Colonic mucosa (tissue), 4 donors: ENCODE measurements at places on chromosomes 12 and 14. TPM values are rescaled to one million over a fixed set of nuclear protein-coding genes. Genes with fewer than 3 reads are reported as not detected.

MYH7 gene
- total RNA-seq: 1.2 TPM

- H3K27ac ChIP-seq: no peak overlapping the region
- H3K36me3 ChIP-seq: peaks cover 4% of the 10 kb centered on the region
- peaks cover 11% of the 10 kb centered on the region for H3K4me1 ChIP-seq
- no peak overlapping the region for H3K4me3 ChIP-seq
- H3K27me3 ChIP-seq: no peaks in the 10 kb centered on the region
These were observed 2.4 kb upstream of the CALCOCO1 start for GRCh38 chr12:53729644-53730043.

ADCY6 gene
- 121 TPM for total RNA-seq

KLHDC1 gene
- 0.94 TPM for total RNA-seq

- H3K27me3 ChIP-seq: no peaks in the 10 kb centered on the region
- DNase-seq: no peak
- no peaks in the 10 kb centered on the region for H3K36me3 ChIP-seq
- no peaks in the 10 kb centered on the region for H3K4me1 ChIP-seq
- H3K4me3 ChIP-seq: no peak overlapping the region
These were observed 30.7 kb upstream of the SLC17A8 start for GRCh38 chr12:100326208-100326607.

DNA sequence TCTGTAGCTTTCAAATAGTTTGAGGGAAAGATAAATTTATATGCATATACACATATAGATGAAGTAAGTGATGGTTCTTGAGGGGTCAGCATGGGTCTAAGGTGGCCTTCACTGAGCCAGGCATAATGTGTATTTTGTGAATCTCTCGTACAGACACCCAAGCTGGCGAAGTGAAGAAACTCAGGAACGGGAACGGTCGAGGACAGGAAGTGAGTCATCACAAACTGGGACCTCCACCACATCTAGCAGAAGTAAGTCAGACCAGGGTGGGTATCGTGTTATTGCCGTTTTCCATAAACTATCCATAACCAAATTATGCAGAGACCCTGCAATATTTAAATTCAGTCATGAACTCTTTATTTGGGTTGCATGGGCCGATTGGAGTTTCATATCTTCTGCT lies 15.4 kb upstream of the TNS2 start:
- H3K27ac ChIP-seq: no peak overlapping the region
- H3K27me3 ChIP-seq: no peaks in the 10 kb centered on the region
- peaks cover 40% of the 10 kb centered on the region for H3K36me3 ChIP-seq
- no peak for DNase-seq
- H3K4me3 ChIP-seq: no peak overlapping the region

SLC5A8 gene
- 0.30 TPM for total RNA-seq

DNA sequence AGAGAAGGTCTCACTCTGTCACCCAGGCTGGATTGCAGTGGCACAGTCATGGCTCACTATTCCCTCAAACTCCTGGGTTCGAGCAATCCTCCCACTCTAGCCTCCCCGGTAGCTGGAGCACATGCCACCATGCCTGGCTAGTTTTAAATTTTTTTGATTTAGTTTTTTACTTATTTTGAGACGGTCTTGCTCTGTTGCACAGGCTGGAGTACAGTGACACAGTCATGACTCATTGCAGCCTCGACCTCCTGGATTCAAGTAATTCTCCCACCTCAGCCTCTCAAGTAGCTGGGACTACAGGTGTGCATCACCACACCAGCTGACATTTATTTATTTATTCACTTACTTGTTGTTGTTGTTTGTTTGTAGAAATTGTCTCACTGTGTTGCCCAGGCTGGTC lies 22.2 kb upstream of the DIP2B start:
- H3K27me3 ChIP-seq: no peaks in the 10 kb centered on the region
- H3K27ac ChIP-seq: no peak overlapping the region
- H3K4me3 ChIP-seq: no peak overlapping the region

- H3K36me3 ChIP-seq: no peaks in the 10 kb centered on the region
- no peak for DNase-seq
- no peaks in the 10 kb centered on the region for H3K27me3 ChIP-seq
- no peak overlapping the region for H3K4me3 ChIP-seq
These were observed 5.7 kb downstream of the RASAL1 start for GRCh38 chr12:113129664-113130456.
